GF-D8 (cell line): ENCODE measurements at places on chromosomes 3 and 15.

GRCh38 chr3:196735751-196736150, 3.9 kb upstream of the PAK2 start:
- DNase-seq = no peak

GRCh38 chr15:39642011-39642640, 61.2 kb downstream of the THBS1 start:
- DNase-seq = no peak

- no peak for DNase-seq
Observed at GRCh38 chr15:22942877-22943276, 37.3 kb downstream of the CYFIP1 start.

DNA sequence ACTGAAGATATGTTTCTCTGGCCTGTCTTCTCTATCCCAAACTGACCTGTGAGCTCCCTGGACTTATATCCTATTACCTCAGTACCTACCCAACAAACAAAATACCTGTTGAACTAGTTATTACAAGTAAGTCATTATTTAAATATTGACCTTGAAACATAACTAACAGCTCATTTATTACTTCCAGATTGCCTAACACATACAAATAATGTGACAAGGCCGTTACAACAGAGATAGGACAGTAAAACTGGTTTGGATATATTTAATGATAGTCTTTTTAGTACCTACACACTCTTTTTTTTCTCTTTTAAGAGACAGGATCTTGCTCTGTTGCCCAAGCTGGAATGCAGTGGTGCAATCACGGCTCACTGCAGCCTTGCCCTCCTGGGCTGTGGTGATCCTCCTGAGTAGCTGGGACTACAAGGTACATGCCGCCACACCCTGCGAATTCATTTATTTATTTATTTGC, 145.0 kb downstream of the ADAM10 start:
- DNase-seq = no peak

- DNase-seq = no peak
Observed at GRCh38 chr3:57135964-57136719, 29.0 kb downstream of the IL17RD start.

DNA sequence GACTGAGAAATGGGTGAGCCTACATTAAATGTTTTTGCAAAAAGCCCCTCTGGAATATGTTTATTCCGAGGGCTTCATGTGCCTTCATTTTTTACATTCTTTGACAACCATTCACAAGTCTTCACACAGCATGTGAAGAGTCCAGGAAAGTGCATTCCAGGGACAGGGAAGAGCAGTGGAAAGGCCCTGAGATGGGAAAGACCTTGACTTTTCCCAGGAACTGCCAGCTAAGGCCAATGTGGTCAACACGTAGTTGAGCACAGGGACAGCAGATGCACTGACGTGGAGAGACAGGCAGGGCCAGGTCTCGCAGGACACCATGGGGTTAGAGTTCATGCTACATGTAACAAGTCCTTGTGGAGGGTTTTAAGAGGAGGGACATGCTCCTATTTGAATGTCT, 21.7 kb downstream of the SSR3 start:
- DNase-seq = no peak

DNA sequence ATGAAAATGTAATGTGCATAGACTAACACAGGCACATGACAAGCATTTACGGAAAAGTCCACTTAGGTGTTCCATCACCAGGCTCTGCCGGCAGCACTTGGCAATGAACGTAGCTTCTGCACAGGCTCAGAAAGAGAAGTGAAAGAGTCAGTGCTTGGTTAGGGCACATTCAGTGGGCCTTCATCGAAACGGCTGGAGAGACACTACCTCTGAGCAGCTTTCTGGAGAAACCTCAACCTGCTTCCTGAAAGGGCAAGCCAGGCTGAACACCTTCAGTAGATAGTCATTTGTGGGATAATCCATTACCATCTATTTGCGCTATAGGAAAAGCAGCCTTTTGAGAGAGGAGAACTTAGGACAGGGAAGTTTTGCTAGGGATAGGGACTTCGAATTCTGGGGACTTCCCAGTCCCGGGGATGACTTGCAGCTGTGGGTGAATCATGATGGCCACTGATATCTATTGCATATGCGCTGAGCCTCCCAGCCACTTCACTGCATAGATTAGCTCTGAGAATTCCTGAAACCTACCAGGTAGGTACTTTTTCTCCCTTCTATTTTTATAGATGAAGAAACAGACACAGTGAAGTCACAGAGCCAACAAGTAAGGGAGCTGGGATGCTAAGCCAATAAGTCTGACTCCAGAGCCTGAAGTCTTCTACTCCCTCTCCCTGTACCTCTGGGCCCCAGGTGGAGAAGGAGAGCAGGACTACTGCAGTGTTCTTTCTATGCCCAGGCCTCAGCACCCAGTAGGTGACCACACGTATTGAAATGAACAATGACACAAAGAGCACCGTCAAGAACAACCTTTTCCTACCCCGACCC, 4.2 kb upstream of the SH2D7 start:
- DNase-seq = no peak

DNA sequence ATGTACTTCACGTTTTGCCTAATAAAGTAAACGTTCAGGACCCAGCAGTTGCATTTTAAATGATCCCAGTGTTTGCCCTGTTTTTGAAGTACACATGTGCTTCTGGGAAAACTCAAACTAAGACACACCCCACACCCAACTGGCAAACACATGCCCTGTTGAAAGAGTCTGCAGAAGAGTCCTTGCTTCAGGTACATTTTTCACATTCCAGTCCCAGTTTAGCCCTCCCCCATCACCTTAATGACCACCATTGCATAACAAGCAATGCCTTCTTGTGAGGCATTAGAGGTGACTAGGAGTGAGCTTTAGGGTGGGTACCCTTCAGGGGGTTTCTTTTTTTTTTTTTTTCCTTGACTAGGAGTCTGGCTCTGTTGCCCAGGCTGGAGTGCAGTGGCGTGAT, 322.3 kb downstream of the CNTN4 start:
- no peak for DNase-seq

DNA sequence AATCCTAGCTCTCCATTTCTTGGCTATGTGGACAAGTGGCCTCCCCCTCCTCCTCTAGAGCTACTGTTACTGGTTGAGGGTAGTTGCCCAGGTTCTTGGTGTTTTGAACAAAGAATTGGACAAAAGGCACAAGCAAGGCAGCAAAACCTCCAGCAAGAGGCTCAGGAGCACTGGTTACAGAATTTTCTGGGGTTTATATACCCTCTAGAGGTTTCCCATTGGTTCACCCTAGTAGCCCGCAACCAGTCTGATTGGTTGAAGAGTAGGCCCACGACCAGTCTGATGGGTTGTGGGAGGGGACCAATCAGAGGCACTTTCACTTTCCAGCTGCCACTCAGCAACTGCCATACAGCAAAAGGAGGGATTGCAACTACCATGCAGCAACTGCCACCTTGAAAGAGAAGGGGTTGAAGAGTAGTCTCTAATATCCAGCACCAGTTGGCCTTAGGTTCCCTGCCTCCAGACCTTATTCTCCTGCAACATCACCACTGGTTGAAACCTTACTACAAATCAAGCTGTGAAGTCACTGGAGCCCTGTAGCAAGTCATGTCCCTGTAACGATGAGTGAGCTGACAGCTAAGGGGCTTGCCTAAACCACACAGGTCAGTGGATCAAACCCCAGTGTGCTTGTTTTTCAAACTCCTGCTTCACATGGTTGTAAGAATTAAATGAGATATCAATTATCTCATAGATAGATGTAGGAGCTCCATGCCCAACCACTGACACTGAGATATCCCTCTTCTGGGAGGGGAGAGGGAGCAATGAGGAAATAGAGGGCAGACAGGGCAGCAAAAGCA, 2.9 kb upstream of the C15orf39 start:
- DNase-seq = no peak

DNA sequence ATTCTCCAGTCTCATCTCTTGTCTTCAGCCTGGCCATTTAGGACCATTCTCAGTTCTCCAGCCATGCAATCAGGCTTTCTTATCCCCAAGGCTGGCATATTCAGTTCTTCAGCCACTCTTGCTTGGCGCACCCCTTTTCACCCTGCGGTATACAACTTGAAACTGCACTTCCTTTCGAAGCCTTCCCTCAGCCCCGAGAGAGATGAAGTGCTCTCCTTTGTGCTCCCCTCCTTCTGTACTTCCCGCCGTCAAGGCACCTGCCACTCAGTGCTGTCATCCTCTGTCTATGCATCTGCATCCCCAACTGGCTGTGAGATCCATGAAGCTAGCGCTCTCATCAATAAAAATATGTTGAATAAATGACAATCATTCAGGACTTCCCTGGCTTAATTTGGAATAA, 45.7 kb downstream of the MORC1 start:
- no peak for DNase-seq

DNA sequence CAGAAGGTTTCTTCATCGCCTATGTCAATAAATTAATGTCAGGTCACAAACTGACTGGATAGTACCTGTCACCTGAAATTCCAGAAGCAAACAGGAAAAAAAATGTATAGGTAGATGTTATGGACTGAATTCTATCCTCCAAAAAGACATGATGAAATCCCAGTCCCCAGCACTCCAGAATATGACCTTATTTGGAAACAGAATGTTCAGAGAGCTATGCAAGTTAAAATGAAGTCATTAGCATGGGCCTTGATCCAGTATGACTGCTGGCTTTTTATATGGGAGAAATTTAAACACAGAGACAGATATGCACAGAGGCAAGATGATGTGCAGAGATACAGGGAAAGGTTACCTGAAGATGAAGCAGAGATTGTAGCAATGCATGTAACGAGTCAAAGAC, 953.4 kb downstream of the ZPLD1 start:
- DNase-seq = no peak

GRCh38 chr3:171284308-171285075, 175.7 kb downstream of the TNIK start:
- no peak for DNase-seq

GRCh38 chr3:142281474-142281873, 56.1 kb upstream of the GK5 start:
- no peak for DNase-seq

GRCh38 chr3:174951034-174951433, 91.9 kb downstream of the NAALADL2 start:
- DNase-seq = no peak

GRCh38 chr3:132657869-132658747, 1.5 kb downstream of the ACAD11 start:
- DNase-seq = no peak

- no peak for DNase-seq
Observed at GRCh38 chr15:59792359-59792758, 103.2 kb upstream of the BNIP2 start.

DNA sequence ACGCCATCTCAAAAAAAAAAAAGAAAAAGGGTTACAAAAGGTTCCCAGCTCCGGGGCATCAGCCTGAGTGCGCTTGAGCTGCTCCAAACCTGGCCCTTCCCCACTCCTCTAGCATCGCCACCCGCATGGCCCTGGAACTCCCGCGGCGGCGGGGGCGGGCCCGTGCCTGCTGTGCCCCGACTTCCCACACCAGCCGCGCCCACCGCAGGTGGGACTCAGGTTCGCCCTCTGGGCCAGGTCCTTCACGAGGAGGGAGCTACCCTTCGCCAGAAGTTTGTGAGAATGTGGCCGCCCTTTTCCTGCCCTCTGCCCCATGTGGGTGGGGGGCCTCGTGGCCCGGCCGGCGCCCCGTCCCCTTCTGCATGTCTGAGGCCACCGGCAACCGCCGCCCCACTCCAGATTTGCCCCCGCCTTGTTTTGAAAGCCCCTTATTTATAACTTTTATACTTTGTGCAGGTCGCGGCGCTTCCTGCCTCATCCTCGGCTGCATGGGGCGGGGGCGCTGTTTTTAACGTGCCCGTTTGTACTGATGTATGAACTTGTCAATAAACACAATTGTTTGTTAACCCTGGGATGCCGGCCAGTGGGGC, 507 bp upstream of the JMJD7 start:
- DNase-seq = no peak

- DNase-seq = no peak
Observed at GRCh38 chr3:57933602-57934001, 74.6 kb upstream of the FLNB start.

DNA sequence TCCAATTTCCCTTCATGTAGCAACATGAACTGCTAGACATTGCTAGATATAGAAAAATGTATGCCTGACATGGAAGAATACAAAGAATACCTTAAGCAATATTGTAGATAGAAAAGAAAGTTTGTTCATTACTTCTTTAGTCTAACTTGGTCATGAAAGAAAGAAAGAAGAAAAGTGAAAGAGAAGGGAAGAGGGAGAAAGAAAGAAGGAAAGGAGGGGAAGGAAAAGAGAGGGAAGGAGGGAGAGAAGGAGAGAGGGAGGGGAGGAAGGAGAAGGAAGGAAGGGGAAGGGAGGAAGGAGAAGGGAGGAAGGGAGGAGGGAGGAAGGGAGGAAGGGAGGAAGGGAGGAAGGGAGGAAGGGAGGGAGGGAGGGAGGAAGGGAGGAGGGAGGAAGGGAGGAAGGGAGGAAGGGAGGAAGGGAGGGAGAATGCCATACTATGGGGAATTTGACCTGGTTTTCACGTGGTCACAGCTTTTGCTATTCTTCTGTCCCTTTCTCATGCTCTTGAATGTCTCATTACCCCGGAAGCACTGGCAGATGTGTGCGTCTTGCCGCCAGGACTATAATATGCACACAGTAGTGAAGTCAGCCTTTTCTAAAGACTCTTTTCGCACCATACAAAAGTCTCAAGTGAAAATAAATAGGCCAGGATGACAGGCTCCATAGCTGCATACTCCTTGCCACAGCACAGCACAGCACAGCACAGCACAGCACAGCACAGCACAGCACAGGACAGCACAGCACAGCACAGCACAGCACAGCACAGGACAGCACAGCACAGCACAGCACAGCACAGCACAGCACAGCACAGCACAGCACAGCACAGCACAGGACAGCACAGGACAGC, 78.2 kb downstream of the CHAC1 start:
- no peak for DNase-seq
